Omental fat pad (tissue), 4 donors: ENCODE measurements at places on chromosomes 16 and 17. TPM values are rescaled to one million over a fixed set of nuclear protein-coding genes. Genes with fewer than 3 reads are reported as not detected.

CCDC200 gene
- not detected for total RNA-seq

DNA sequence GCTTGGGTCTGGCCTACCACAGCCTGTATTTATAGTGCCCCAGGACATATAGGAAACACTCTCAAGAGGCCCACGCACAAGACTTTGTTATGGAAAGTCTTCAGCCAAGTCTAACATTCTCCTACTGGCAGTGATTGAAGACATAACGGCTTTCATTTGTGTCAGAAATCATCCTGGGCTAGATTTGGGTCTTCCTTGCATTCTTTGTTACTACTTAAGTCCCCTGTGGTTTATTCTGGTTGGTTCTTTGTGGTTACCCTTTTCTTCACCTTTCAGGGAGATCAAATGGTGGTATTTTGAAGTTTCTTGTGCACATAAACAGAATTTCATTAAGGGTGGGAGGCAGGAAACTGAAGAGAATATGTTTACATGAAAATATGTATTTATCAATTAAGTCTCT lies 37.7 kb downstream of the REXO5 start:
- DNase-seq, result no peak

GRCh38 chr17:42553866-42554249 lies 1.1 kb downstream of the HSD17B1 start:
- DNase-seq, result no peak

DNA sequence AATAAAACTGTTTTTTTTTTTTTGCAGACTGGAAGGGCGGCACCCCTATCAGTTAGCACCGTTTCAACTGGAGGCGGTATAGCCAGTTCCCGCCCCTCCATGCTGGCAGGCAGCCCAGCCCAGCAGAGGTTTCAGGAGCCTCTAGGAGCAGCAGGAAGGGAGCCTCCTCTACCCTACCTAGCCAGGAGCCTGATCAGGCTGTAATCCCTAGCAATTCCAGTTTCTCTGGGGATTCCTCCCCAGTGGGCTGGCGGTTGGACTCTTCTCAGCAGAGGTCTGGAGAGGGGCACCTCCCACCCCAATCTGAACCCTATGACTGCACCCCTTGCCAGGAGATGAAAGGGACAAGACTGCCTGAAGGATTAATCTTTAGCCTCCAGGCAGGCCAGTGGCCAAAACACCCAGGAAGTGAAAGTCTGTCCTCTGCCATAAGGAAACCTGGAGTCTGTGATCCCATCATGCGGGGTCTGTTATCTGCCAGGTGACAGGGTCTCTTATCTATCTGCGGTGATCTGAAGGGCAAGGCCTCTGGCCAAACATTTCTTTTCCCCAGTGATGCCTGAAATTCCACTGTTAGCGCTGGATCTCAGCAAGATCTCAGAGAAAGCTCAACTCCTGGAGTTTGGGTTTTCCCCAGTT lies 4.9 kb upstream of the CDH1 start:
- DNase-seq, result no peak
